ENCODE measurements at places on chromosomes 5 and 9. TPM values are rescaled to one million over a fixed set of nuclear protein-coding genes. Genes with fewer than 3 reads are reported as not detected.

Gene PRRC1
- total RNA-seq = 65.8 TPM

Gene EMB
- 40.0 TPM for total RNA-seq

Gene SAP30L
- 11.5 TPM for total RNA-seq

Gene FBXO10
- 11.5 TPM for total RNA-seq

Gene IFNA2
- not detected for total RNA-seq

Gene CLPTM1L
- total RNA-seq = 110 TPM

Gene PCDHB6
- 0.52 TPM for total RNA-seq

Gene NFIL3
- total RNA-seq = 7.5 TPM

DNA sequence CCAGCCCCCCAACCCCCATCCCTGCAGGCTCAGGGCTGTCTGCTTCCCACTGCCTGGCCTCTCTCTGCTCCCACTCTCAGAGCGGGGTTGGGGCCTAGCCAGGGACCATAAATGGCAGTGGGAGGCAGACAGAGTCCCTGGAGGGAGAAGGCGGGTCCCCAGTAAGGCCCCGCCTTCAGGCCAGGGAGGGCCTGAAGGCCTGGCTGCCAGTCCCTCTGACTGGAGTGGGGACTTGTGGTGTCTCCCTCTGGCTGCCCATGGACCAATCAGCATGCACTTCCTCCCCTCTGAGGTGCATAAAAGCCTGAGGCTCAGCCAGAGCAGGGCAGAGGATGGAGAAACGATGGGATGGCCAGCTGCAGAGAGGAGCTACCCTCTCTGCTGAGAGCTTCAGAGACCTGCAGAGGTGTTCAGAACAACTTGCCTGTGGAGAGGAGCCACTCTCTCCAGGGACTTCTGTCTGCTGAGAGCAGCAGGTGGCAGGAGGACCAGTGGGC lies 2.7 kb upstream of the BTNL9 start:
- no peaks in the 10 kb centered on the region for H3K36me3 ChIP-seq
- H3K4me3 ChIP-seq = no peak overlapping the region
- H3K4me1 ChIP-seq = no peaks in the 10 kb centered on the region
- H3K27ac ChIP-seq = no peak overlapping the region
- peaks cover 8% of the 10 kb centered on the region for H3K27me3 ChIP-seq
- DNase-seq = peak; percentile 30

GRCh38 chr5:115543365-115544042 lies 1.1 kb downstream of the FEM1C start:
- peak overlapping the region; percentile 97 for H3K27ac ChIP-seq
- peaks cover 28% of the 10 kb centered on the region for H3K4me1 ChIP-seq
- H3K27me3 ChIP-seq = no peaks in the 10 kb centered on the region
- peak; percentile 43 for DNase-seq

- no peaks in the 10 kb centered on the region for H3K4me1 ChIP-seq
- no peaks in the 10 kb centered on the region for H3K27me3 ChIP-seq
- H3K27ac ChIP-seq = no peak overlapping the region
- H3K36me3 ChIP-seq = no peaks in the 10 kb centered on the region
- no peak for DNase-seq
These were observed 110.6 kb downstream of the RAPGEF6 start for GRCh38 chr5:131524431-131524830.

DNA sequence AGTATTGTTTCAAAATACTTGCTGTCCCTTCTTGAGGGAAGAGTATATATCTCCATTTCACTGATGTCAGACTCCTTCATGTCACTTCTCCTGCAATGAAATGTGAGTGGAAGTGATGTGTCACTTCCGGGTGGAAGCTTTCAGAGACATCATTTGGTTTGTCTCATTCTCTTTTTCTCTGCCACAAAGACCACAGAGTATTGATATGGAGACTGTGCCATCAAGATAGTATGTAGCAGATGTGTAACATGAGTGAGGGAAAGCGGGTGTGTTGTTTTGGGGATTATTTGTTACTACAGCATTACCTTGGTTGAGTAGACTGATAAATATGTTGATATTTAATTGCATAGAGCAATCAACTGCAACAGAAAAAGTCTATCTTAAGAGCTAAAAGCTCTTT lies 169.8 kb downstream of the FBXL7 start:
- H3K4me1 ChIP-seq = peaks cover 18% of the 10 kb centered on the region
- no peak for DNase-seq
- no peaks in the 10 kb centered on the region for H3K27me3 ChIP-seq
- H3K27ac ChIP-seq = no peak overlapping the region
- H3K4me3 ChIP-seq = no peak overlapping the region

GRCh38 chr5:73954381-73954780 lies 328.4 kb downstream of the ARHGEF28 start:
- no peak overlapping the region for H3K4me3 ChIP-seq
- 0 out of 2 replicates have a peak, but pooled peaks cover 6% of the 10 kb centered on the region for H3K4me1 ChIP-seq
- no peaks in the 10 kb centered on the region for H3K27me3 ChIP-seq
- H3K36me3 ChIP-seq = no peaks in the 10 kb centered on the region

- no peak for DNase-seq
- H3K27ac ChIP-seq = no peak overlapping the region
- no peaks in the 10 kb centered on the region for H3K4me1 ChIP-seq
- H3K27me3 ChIP-seq = no peaks in the 10 kb centered on the region
- H3K4me3 ChIP-seq = no peak overlapping the region
These were observed 148.7 kb downstream of the RFK start for GRCh38 chr9:76245518-76245917.

- no peak overlapping the region for H3K4me3 ChIP-seq
- DNase-seq = no peak
- no peaks in the 10 kb centered on the region for H3K4me1 ChIP-seq
- H3K27ac ChIP-seq = no peak overlapping the region
- H3K36me3 ChIP-seq = no peaks in the 10 kb centered on the region
These were observed 142.7 kb downstream of the ZSWIM6 start for GRCh38 chr5:61474746-61475145.

DNA sequence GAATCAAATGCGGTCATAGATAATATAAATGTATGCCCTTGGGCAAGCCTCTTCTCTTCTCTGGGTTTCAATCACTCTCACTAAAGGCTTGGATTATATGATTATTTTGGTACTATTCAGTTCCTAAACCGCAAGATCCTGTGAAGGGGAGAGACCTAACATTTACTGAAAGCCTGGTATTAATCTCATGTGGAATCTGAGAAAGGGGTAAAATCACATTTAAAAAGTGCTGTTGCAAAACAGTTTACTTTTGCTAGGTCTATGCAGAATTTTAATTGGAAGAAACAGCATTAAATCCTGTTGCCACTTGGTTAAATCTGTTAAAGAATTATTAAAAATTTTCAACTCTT lies 50.7 kb downstream of the SLC44A1 start:
- H3K4me3 ChIP-seq = no peak overlapping the region
- H3K27me3 ChIP-seq = no peaks in the 10 kb centered on the region
- H3K27ac ChIP-seq = peak overlapping the region; percentile 82
- DNase-seq = no peak
- H3K36me3 ChIP-seq = no peaks in the 10 kb centered on the region

- H3K27me3 ChIP-seq = peaks cover 51% of the 10 kb centered on the region
- no peak overlapping the region for H3K4me3 ChIP-seq
- no peak overlapping the region for H3K27ac ChIP-seq
- H3K36me3 ChIP-seq = no peaks in the 10 kb centered on the region
- H3K4me1 ChIP-seq = peaks cover 31% of the 10 kb centered on the region
These were observed 116.7 kb upstream of the RANBP3L start for GRCh38 chr5:36418152-36418979.

GRCh38 chr9:37378613-37379004 lies 43.9 kb upstream of the GRHPR start:
- no peak for DNase-seq
- H3K27ac ChIP-seq = no peak overlapping the region
- no peaks in the 10 kb centered on the region for H3K36me3 ChIP-seq
- no peaks in the 10 kb centered on the region for H3K4me1 ChIP-seq
- H3K27me3 ChIP-seq = no peaks in the 10 kb centered on the region

DNA sequence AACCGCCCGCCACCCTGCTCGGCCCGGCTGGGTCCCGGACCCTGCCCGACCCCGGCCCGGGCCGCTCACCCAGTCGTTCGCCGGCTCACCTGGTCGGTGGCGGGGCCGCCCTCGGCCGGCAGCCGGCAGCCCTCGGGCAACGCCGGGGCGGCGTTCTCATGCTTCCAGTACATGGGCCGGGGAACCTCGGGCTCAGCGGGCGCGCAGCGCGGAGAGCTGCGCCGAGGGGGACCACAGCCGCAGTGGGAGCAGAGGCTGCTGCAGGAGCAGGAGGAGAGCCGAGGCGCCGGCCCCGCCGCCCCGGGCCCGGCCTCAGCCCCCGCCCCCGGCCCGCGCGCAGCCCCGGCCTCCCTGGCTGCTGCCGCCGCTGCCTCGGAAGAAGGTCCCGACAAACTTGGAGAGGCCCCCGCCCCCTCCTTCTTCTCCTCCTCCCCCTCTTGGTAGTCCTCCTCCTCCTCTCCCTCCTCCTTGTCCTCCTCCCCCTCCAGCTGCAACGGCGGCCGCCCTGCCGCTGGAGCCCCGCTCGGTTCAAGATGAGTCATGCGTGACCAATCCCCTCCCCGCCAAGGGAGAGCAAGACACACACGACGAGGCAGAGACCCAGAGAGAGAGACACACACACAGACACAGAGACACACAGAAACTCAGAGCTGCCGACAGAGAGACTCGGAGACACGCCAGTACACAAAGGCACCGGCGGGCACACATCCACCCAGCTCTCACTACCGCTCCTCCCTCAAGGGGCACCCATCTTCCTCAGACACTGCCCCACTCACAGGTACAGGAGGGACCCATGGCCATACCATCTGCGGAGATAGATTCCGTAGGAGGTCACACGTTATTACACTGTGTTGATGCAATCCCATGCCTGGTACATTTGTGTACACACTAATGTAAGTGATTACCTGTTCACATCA lies at the start of gene LHX6:
Gene LHX6, minus strand, starts transcription at position 390 of the 917 bp plus-strand sequence. Its CDS starts 217 bp downstream, at position 173.
- peak within 1 kb of the TSS; percentile 62 for H3K4me3 ChIP-seq
- peak; percentile 57 for DNase-seq
- H3K27me3 ChIP-seq = peaks cover 94% of the 10 kb centered on the region
- H3K36me3 ChIP-seq = no peaks in the 10 kb centered on the region
- peaks cover 17% of the 10 kb centered on the region for H3K4me1 ChIP-seq

Measured in GM23338 (cell line).